ENCODE measurements at places on chromosomes 7 and 10.

GRCh38 chr10:113278221-113278620, 274.6 kb upstream of the HABP2 start:
- no peak for DNase-seq

DNA sequence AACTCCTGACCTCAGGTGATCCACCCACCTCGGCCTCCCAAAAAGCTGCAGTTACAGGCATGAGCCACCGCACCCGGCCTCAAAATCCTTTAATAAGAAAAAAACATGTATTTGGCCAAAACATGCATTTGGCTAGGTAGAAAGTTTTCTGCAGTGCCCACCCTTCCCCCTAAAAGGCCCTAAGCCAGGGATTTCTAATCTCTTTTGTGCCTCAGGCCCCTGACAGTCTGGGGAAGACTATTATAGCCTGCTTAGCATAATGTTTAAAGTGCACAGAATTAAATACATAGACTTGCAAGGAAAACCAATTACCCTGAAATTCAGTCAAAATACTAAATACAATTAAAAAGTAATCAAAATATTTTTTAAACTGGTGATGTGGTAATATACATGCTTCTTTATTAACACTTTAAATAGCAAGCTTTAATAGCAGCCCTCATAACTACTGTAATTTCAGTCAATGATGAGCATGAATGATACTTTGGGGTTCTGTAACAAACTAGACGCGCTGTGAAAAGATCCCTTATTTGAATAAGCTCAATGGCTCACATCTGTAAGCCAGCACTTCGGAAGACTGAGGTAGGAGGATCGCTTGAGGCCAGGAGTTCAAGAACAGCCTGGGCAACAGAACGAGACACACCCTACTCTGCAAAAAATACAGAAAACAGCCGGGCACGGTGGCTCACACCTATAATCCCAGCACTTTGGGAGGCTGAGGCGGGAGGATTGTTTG, 29.9 kb downstream of the SPDYE6 start:
- DNase-seq: no peak

- no peak for DNase-seq
These were observed 498 bp upstream of the CALHM2 start for GRCh38 chr10:103452506-103453230.

- no peak for DNase-seq
These were observed 46.5 kb upstream of the ITGB8 start for GRCh38 chr7:20284003-20284770.

DNA sequence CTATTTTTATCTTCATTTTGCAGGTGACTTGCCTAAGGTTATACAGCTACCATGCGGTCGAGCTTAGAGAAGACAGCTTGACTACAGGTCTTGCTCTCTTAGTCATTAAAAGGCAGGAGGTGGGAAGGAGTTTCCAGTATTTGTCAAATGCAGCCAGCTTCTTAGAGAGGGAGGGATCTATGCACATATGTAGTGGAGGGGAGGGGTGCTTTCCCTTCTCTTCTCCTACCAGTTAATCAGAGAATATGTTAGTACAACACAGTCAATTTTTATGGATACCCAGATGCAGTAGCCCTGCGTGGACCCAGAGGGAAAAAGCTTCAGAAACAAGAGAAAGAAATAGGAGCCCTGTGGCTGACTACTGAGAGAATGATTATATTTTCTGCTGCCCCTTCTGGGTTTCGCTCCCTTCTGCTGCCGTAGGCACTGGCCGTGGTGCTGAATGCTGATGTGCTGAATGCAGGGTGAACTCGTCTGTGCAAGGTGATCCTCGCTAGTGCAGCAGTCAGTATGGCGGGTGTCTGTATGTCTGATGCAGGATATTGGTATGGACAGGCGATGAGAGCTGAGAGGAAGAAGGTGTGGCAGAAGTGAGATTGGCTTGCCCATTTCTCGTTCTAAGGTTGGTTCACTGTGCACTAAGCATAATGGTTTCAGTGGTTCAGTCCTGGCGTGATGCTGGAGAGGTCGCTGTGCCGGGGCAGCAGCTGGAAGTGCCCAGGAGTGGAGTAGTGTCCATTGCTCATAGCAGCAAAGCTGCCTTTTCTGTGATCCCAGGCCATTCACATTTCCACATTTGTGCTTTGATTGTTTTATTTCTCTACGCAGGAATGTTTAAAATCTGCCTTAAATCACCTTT, 189.2 kb upstream of the PODXL start:
- peak; percentile 66 for DNase-seq

DNA sequence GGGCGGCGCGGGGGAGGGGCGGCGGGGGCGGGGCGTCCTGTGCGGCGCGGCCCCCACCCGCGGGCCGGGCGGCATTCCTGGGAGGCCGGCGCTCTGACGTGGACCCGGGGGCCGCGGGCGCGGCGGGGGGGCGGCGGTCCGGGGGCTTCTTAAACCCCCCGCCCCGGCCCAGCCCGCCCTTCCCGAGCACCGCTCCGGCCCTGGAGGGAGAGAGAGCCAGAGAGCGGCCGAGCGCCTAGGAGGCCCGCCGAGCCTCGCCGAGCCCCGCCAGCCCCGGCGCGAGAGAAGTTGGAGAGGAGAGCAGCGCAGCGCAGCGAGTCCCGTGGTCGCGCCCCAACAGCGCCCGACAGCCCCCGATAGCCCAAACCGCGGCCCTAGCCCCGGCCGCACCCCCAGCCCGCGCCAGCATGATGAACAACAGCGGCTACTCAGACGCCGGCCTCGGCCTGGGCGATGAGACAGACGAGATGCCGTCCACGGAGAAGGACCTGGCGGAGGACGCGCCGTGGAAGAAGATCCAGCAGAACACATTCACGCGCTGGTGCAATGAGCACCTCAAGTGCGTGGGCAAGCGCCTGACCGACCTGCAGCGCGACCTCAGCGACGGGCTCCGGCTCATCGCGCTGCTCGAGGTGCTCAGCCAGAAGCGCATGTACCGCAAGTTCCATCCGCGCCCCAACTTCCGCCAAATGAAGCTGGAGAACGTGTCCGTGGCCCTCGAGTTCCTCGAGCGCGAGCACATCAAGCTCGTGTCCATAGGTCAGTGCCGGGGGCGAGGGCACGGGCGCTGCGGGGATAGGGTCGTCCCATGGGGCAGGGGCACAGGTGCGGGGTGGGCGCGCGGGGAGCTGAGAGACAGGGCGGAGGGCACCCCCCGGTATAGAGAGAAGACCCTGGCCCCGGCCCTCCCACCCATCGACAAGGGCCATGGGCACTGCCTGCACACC, at the start of gene FLNC:
FLNC (plus strand) TSS at position 176 of the 947 bp plus-strand sequence; CDS start at position 408, 232 bp downstream.
- DNase-seq: peak; percentile 44

DNA sequence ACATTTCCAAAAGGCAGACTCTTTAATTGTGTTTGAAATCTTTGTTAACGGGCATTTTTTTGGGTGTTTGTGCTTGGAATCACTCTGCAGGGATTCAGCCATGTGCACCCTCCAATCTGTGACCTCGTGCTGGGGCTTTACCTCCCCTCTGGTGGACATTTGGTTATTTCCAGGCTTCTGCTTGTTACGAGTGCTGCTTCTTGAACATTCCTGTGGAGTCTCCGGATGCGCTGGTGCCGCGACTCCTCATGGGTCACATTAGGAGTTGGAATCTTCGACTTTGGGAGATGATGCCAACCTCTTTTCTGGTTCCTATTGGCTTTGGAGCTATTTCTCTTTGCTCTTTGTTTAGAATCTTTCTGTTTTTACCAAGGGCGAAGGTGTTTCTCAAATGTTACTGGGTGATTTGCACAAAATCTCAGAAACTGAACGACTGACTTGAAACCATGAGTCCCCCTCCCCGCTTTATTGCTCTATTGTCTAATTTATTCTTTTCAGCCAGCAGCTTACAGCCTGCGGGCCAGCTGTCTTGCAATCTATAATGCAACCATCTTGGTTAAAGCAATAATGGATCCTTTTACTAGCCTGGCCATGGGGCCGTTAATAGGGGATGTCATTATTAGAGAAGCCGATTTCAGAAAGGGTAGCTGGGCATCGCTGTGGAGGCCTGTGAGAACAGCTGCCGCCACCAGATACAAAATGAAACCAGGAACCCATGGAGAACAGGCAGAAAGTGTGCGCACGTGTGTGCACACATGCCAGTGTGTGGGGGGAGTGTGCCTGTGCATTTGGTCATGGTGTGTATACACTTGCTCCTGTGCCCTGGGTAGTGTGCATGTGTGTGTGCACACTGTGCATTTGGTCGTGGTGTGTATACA, 9.9 kb upstream of the DPYSL4 start:
- DNase-seq: peak; percentile 37

GRCh38 chr10:78703593-78703992, 365.2 kb upstream of the ZMIZ1 start:
- no peak for DNase-seq

DNA sequence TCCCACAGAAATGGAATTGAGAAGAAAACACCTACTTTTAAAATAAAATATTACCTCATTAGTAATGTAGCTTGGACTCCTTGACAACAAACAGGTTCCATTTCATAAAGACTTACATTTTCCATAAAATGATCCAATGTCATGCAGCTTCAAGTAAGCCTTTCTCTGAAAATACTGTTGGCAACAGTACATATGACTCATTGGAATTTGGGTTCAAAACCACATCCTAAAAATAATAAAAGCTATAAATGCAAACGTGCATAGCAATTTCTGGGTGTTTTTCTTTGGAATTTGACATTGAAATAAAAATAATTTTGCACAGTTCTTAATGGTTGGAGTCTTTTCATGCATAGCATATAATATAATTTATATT, 47.9 kb downstream of the FHIP2A start:
- no peak for DNase-seq

DNA sequence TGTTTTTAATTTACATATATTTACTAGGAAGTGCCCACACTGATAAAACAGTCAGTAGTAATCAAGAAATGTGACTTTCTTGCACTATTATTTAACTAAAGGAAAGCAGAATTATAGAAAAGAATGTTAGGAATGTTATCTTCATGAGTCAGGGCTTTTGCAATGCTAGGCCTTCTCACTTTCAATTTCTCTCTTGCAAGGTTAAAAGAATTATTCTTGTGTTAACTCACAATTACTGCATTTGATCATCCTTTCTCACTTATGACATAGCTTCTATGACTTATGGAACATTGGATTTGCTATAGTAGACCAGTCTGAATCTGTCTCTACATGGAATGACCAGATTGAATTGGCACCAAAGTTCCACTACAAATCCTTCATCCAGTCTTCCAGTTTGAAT, 192.4 kb downstream of the SDK1 start:
- DNase-seq: no peak

DNA sequence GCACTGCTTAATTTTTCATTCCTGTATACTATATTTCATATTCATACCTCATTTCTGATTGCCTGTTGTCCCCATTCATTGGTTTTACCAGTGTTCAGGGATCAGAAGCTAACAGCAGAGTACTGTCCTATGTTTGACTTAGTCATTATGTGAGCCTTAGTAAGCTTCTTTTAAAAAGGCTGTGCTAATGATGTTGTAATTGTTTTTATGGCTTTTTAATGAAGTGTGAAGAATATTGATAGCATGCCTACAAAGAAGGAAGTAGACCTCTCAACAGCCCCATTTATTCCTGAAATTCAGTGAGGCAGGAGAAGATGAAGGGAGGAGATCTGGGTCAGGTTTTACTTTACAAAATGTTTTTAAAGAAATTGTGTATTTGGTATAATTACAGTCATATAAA, 61.7 kb downstream of the AGK start:
- no peak for DNase-seq

DNA sequence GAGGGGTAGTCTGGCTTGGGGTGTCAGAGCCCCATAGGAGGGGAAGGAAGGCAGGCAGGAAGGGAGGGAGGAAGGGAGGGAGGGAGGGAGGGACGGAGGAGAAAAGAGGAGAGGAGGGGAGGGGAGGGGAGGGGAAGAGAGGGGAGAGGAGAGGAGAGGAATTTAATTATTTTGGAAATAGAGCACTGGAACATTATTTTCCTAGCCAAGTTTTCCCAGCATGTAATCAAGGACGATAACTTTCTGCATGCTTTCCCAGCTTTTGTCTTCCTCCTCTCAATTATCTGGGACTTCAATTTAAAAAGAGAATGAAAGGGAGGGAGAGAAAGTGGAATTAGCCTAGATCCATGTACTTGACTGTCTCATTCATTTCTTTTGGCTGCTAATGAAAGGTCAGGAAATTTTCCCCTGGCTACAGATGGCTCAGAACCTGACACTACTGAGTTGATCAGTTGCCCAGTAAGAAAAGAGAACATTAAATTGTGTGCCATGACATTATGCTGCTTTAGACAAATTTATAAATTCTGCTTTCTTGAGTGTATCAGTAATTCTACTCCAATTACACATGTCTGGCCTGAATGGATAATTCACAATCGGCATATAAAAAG, 148.8 kb downstream of the LRRC4 start:
- DNase-seq: peak; percentile 40

DNA sequence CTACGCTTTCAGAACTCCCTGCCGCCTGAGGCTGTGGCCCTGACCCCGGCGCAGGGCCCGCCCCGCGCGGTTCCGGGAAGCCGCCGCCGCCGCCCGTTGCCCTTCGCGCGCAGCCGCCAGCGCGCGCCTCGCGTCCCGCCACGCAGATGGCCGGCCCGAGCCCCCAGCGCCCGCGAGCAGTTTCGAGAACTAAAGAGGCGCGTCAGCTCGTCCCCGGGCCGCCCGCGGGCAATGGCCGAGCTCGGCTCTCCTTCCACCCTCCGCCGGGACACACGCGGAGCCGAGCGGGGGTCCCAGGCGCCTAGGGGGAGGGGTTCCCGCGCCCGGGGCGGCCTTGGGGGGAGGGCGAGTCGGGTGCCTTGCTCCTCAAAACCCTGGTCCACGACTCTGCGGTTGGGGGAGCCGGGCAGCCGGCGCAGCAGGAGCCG, 1.8 kb downstream of the HNRNPF start:
- DNase-seq: peak; percentile 52

DNA sequence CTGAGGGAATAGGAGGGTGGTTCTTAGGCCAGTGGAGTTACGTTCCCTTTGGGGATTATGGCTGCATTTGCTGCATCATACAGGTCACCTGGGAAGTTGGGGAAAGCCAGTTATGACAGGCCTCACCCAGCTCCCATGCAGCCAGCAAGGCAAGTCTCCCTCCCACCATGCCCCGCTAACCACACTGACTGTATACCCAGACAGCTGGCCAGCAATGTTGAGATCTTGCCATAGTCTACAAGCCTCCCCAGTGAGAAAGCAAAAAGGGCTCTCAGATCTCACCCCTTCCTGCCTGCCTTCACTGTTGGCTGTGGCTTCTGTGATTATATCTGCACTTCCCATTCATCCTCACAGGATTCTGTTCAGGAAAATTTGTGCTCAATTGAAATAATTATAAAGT, 133.3 kb upstream of the HGF start:
- DNase-seq: no peak

GRCh38 chr7:82388138-82388537, 55.4 kb downstream of the CACNA2D1 start:
- DNase-seq: no peak

DNA sequence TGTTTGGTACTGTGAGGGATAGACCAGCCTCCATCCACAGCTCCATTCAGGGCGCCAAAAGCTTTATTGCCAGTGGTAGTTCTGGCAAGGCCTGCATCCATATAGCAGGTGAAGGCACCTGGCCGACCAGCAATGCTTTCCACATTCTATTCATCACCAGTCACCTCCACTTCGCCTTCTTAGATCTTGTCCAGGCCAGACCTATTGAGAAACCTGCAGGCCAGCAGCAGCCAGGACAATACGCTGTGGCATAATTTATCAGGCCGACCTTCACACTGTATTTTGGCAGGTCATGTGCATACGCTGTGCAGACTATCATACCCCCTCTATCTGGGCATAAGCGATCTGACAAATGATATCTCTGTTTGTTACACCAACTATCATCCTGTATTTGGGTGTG, 15.2 kb upstream of the KNDC1 start:
- no peak for DNase-seq

Data from brain (organoid and tissue), 16 donors.